ENCODE measurements at places on chromosomes 2 and 18.

DNA sequence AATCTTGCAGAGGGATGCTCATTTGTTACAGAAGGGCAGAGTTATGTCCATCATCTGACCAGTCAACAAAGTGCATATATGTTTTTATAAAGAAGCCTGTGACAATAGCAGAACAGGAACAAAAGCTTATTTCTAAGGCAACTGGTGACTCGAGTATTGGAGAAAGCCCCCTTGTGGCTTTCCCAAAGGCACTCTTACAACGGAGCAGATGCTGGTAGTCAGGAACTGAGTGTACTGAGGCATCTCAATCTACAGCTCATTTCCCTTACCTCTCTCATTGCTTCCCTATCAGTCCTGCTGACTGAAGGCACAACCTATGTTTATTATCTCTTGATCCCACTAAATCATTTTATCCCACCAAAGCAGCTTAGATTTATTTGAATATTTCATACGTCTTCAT is 557.1 kb upstream of the CHAC2 start:
- DNase-seq = no peak

DNA sequence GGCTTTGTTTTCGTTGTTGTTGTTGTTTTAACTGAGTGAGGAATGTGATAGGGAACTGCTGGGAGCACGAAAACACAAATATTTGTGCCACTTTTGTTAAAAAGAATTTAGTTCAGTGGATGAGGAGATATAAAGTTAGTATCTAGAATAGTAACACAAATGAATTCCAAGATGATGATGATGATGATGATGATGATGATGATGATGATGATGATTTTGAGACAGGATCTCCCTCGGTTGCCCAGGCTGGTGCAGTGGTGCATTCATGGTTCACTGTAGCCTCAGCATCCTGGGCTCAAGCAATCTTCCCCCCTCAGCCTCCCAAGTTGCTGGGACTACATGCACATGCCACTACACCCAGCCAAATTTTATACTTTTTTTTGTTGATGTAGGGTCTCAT is 223.7 kb downstream of the DSEL start:
- no peak for DNase-seq

- DNase-seq = no peak
These were observed 22.1 kb downstream of the FIGN start for GRCh38 chr2:163713534-163714311.

- DNase-seq = no peak
These were observed 29.7 kb upstream of the CCDC178 start for GRCh38 chr18:33470216-33470615.

GRCh38 chr2:72965016-72965415 is 47.7 kb downstream of the EMX1 start:
- DNase-seq = no peak
